Stimulated activated CD4-positive, alpha-beta T cell treated with anti-CD3 and anti-CD28 coated beads, Interleukin-1b, Interleukin-23, amount 100 ng/mL, for 1 hour (primary cell): ENCODE measurements at places on chromosomes 3 and 15.

GRCh38 chr3:17412950-17413530, 329.4 kb downstream of the TBC1D5 start:
- DNase-seq, result no peak

- no peak for DNase-seq
These were observed 70.3 kb upstream of the SMAD3 start for GRCh38 chr15:66994927-66995656.

GRCh38 chr3:43296565-43296964, 10.2 kb downstream of the SNRK start:
- peak; percentile 7 for DNase-seq

GRCh38 chr3:143753006-143753405, 95.3 kb downstream of the SLC9A9 start:
- DNase-seq, result no peak

DNA sequence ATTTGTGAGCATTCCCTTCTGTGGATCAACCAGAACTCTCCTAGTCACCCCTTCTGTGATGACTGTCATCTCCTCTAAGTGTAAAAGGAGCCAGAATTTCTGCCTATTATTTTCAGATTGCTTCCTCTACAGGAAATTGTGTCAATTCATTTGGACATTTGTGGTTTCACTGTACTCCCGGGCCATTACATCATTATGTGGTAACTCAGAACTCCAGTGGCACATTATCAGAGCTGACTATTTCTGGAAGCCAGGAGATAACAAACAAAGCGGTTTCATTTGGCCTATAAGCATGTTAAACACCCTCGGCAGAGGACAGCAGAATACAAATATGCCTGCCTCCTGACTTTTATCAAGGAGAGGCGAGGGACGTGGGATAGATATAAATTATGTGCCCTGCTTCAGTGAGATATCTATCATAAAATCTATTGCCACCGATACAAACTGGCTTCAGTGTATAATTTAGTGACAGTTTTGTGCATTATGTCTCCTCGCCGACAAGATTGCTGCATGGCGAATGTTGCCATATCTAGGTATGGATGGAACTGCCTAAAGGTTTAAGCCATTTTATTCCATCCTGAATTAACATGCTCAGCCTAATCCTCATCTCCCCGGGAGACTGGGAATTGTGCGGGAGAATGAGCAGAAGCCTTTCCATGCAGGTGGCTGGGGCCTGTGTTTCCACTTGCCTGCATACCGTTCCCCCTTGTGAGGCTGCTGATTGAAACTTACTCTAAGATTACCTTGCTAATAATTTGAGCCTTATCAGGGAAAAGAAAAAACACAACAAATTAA, 193.4 kb upstream of the SEMA6D start:
- no peak for DNase-seq

GRCh38 chr3:58116161-58116955, 94.4 kb downstream of the DNASE1L3 start:
- peak; percentile 4 for DNase-seq

DNA sequence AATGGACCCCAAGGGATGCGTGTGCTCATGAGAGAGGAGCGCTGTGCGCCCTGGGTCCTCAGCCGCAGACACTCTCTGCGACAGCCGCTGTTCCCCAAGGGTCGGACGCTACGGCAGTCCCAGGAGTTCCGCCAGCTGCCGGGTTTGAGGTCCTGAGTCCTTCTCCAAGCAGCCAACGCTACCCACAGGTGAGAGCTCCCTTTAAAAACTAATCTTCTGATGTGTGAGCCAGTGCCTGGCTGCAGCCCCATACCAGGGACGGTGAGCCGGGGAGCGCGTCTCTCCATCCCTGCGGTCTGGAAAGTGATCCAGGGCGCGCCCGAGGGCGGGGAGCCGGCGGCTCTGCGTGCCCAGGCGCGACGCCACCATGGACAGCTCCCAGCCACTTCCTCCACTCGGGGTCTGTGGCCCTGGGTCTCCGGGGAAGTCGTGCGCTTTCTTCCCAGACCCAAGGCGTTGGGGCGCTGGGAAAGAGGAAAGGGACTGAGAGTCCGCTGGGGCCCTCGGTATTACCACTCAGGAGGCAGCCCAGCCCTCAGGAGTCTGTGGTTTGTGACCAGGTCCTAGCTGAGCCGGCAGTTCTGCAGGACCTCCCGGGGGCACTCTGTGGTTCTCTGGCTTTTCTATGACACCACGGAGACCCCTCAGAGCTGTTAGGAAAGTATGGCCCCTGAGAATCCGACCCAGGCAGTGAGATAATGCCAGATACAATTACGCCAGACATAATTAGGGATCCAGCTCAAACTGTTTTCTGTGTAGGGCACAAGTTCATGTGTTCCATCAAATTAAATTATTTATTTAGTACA, 1.4 kb downstream of the CEMIP start:
- DNase-seq, result no peak
